Esophagus squamous epithelium (tissue), 5 donors: ENCODE measurements at places on chromosomes 2 and 18.

- no peak for DNase-seq
These were observed 107.7 kb upstream of the ATP8B1 start for GRCh38 chr18:57910817-57911216.

GRCh38 chr18:5851998-5852397 is 43.3 kb downstream of the TMEM200C start:
- DNase-seq, result no peak

GRCh38 chr2:54040250-54040649 is 69.5 kb upstream of the PSME4 start:
- no peak for DNase-seq

DNA sequence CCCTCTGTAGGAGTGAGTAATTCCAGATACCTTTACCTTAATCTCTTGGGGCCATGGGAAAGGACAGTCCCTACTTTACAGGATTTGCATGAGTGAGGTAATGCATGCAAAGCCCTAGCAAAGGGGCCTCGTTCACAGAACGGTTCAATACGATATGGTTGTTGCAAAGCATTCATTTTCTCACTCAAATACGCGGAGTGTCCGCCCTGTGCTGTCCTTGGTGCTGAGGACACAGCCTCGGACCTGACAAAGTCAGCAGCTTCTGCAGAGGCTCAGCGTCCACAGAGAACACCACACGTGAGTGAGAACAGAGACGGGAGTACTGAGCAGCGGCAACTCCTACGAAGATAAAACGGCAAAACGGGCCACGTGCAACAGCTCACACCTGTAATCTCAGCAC is 125.7 kb downstream of the EIPR1 start:
- no peak for DNase-seq

- no peak for DNase-seq
These were observed 670.4 kb downstream of the KCNJ3 start for GRCh38 chr2:155368934-155369333.

DNA sequence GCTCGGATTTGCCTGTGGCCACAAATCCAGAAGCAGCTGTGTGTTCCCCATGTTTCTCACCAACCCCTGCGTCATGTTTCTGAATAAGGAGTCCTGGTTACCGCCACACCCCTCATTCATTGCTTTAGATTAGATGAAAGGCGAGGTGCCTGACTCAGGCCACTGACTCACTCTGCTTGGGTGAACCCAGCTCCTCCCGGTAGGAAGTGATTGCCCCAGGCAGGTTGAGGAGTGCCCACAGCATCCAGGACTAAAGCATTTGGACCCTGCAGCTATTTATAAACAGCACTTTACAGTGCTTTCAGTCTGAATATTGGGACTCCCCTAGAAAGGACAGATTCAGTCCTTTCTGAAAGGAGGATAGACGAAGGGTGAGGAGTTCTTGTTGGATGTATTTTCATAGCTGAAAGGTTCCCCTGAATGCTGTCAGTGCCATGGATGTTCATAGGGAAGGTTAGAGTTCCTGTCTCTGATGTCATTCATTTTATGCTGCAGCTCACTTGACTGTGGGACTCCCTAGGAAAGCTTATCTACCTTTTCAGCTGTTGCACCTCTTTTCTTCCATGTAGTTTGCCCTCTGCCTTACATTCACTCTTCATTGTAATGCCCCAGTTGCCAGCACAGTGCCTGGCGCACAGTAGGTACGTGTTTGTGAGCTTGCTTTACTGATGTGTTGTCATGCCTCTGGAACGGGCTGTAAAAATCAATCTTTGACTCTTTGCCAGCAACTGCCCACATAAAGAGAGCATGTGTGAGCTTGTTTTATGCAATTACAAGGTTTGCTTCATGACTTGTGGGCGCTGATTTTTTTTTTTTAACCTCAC is 14.9 kb downstream of the ITGA6 start:
- DNase-seq, result peak; percentile 14

DNA sequence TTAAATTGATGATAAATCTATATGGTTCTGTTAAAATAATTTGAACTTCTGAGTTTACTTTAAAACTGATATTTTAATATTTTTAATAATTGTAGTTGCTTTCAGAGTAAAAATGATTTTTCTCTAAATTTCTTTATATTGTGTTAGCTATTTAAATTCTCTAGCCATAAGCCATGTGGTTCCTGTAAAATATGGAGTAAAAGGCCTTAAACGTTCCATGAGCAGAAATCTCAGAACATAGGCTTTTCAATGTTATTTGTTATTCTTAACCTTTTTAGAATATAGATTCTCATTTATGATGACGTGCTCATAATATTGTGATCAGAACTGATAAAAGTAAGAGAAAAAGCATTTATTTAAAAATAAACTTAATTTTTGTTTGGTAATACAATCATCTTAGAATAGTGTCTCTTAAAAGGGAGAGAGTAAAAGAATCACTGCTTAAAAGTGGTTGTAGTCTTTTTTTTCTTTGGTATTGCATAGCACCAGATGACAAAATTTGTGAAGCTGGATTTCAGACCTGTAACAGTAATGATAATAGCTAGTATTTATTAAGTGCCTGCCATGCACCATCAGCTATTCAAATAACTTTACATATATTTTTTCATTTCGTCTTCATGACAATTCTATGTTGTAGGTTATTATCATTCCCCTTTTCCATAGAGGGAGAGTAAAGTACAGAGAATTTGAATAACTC is 2.7 kb downstream of the BMPR2 start:
- DNase-seq, result no peak

DNA sequence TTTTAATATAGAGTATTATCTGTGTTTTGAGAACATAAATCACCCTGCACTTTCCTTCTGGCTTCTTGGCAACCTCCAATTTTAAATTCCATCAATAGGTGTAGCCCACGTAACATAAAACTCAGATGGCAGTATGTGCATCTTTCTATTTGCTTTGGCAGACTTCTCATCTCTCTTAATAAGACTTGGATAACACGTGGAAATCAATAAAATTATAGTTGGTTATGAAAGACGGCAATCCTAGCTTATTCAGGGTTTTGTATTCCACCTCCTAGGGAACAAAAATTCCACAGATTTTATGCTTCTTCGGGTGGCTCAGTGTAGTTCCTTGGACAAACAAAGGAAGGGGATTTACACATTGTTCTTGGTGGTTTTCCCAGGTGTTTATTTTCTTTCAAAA is 299.3 kb downstream of the RND3 start:
- no peak for DNase-seq

DNA sequence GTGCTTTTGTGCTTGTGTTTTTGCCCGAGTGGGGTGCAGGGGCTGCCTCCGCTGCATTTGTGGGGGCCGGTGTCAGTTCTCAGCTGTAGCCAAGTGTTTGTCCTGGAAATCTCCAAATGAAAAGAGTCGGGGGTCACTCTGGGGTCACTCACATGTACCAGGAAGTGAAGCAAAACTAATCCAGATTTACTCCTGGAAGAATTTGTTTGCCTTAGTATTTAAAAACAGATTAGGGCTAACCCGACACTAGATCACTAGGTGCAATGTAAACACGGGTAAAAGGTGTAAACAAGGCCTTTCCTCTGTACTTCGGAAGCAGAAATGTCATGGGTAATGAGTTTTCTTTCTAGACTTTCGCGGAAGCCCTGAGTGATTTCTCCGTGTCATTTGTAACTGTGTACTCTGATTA is 50.3 kb downstream of the GBX2 start:
- no peak for DNase-seq

DNA sequence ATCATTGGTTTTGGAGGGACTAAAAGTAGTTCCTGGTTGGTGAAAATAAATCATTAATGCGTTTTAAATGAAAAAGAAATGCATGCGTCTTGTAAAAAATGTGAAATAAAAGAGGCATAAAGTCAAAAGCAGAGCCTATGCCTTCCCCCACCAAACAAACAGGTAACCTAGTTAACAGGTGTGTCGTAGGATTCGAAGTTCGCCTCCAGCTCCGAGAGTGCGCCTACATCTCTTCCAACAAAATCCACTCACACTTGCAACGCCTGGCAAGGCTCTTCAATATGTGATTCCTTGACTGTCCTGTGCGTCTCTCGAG is 677 bp upstream of the SMAD4 start:
- DNase-seq, result no peak

- DNase-seq, result no peak
These were observed at the start of gene TNFRSF11A for GRCh38 chr18:62324917-62325805. Gene TNFRSF11A, plus strand, starts transcription at chr18:62325310. Its CDS starts 43 bp downstream, at chr18:62325353.

DNA sequence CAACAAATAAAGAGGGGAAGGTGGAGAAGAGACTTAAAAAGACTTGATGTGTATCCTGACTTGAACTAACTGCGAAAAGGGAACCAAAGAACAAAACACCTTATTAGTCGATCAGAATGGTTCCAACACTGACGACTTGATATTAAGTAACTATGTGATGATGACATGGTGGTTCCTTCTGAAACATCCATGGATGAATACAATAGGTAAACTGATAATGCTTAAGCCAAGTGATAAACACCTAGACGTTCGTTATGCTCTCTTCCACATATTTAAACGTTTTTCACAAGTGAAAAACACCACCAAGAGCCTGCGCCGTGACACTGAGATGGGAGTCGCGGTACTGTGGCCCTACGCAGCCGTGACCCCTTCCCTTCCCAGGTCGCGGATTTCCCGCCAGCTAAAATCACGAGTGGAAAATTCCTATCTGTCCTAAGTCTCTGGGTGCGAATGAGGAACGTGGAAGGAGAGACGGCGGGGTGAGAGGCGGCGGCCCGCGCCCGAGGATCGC is 797 bp downstream of the TTC32 start:
- no peak for DNase-seq

GRCh38 chr2:72924353-72925240 is 7.3 kb downstream of the EMX1 start:
- DNase-seq, result no peak

- DNase-seq, result no peak
These were observed 2.2 kb downstream of the LBX2 start for GRCh38 chr2:74496997-74497776.

DNA sequence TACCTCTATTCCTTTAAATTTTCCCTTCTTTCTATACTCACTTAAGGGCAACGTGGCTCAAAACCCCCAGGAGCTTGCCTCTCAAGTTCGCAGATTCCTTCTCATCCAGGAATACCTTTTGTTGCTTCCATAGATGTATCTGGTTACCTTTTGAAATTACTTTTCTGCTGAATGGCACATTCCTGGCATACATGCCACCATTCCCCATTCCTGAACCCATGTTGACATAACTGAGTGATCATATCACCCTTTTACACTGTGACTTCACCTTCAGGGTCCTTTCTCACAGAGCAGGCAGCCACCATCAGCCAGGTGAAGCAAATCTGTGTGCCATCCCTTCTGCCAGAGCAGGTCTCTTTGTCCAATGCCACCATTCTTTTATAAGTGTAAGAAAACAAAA is 615.8 kb downstream of the ARHGAP15 start:
- DNase-seq, result no peak

DNA sequence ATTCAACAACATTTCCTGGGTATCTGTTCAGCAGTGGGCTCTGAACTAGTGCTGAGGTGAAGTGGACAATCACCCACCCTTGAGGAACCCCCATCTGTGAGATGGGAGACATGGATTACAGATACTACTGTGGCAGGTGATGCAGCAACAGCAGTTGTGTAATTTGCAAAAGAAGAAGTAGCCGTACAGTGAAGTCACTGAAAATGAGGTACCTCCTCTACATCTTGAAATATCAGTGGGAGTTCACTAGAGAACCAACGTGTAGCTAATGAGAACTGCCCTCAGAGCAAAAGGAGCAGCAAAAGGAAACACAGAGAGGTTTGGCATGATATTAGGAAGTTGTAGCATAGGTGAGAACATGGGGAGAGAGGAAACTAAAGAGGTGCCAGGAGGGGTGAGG is 41.3 kb downstream of the VSNL1 start:
- no peak for DNase-seq
